ENCODE measurements at places on chromosomes 13 and 19. TPM values are rescaled to one million over a fixed set of nuclear protein-coding genes. Genes with fewer than 3 reads are reported as not detected.

DNA sequence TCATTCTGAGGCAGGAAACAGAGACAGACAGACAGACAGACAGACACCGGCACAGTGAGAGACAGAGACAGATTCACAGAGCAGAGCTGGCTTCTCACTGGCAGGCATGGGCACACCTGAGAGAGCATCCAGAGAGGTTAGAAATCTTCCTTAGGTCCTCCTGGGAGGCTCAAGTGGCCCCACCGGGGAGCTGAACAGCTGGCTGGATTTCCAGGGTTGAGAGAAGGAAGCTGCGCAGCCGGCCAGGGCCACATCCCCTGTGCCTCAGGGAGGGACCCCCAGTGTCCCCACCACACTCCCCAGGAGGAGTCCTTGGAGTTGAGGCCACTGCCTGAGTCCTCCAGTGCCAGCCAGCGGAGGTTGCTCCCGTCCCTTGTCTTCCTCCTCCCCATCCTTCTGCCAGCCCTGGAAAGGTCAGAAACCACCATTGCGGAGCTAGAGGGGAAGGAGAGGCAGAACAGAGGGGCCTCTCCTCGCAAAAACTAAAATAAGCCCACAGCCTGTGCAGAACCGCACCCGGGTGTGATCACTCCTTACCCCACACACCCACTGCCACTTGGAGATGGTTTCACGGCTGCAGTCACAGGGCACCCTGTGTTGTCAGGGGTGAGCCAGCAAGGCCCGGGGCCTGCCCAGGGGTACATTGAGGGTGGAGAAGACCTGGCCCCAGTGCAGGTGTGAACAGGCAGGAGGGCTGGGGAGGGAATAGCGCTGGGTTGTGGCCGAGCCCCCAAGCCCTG is 4.2 kb downstream of the FFAR3 start:
- DNase-seq = no peak

DNA sequence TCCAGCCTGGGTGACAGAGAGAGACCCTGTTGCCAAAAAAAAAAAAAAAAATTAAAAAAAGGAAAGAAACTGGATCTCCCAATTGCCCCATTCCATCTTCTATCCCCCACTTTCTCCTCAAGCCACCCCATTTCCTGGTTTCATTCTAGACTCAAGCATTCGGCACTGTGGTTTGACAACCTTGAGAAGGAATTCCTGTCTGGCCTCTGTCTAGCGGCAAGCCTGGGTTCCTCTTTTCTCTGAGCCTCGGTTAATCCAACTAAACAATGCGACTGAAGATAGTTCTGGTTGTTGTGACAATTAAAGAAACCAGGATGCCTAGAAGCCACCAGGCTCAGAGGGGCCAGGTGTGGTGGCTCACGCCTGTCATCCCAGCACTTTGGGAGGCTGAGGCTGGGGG is 3.3 kb upstream of the C3 start:
- no peak for DNase-seq

GRCh38 chr13:46192412-46192811 is 10.4 kb upstream of the LCP1 start:
- no peak for DNase-seq

DNA sequence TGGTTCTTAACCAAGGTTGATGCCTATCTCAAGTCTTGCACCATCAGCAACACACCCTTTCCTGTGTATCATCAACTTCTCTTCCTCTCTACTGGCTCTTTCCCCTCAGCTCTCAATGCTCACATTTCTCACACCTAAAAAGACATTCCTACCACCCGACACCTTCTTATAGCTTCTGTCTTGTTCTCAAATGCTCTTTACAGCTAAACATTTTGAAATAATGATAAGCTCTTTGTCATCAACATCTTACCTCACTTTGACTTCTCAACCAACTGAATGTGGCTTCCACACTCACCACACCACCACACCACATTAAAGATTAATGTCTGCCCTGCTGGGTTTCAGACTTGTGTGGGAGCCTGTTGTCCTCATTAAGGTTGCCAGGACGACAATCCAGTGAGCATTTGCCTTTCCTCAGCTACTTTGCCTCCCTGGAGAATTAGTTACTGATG is 67.8 kb downstream of the RXFP2 start:
- peak; percentile 49 for DNase-seq

DNA sequence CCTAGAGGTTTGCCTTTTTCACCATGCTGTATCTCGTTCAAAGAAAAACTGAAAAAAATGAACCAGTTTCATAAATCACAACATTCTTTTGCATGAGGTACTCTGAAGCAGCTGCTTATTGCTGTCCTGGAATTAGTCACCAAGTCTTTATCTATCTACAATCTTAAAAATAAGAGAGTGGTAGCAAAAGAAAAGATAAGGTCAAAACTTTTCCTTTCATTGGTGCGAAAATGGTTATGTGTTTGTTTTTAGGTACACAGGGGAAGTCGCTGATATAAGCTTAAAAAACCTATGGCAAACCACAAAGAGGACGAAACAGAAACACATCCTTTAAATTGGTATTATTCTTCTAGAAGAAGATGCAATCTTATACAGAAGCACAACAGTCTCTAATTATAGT is 20.7 kb downstream of the OBI1 start:
- DNase-seq = no peak

GRCh38 chr13:99425485-99426341 is 75.6 kb upstream of the TM9SF2 start:
- no peak for DNase-seq

DNA sequence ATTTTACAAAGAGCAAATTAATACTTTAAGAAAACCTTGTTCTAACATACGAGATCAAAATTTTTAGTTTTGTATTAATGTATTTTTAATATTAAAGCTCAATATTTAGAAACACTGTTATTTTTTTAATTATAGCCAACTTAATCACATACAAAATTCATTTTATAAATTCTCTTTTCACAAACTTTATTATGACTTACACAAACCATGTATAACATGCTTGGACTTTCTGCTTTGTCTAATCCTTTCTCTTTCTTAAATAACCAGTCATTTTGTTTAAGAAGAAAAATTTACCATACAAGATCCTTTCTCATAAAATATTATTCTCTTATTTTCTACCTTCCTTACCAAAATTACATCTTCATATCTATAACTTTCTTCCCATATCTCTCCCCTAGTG is 62.2 kb downstream of the CYSLTR2 start:
- no peak for DNase-seq

The EHD2 gene
- total RNA-seq = 97.9 TPM

The CLPTM1 gene
- 73.2 TPM for total RNA-seq
